NCI-H1694 (cell line): ENCODE measurements at places on chromosomes 5 and 9.

DNA sequence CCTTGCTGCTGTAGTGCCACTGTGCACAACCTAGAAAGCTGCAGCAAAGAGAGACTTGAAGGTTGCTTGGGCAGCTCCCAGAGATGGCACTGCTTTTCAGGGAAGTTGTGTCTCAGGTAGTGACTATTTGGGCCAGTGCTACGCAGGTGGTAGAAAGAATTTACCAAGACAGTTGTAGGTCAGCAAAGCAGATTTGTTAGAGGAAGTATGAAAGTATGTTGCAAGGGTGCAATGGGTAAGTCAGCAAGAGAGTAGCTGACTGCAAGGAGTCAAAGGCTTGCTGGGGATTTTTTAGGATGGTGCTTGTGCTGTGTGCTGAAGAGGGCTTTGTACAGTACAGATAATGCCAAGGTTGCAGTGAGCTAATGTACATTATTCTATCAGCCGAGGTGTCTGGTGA, 33.5 kb upstream of the SPARC start:
- DNase-seq, result no peak

DNA sequence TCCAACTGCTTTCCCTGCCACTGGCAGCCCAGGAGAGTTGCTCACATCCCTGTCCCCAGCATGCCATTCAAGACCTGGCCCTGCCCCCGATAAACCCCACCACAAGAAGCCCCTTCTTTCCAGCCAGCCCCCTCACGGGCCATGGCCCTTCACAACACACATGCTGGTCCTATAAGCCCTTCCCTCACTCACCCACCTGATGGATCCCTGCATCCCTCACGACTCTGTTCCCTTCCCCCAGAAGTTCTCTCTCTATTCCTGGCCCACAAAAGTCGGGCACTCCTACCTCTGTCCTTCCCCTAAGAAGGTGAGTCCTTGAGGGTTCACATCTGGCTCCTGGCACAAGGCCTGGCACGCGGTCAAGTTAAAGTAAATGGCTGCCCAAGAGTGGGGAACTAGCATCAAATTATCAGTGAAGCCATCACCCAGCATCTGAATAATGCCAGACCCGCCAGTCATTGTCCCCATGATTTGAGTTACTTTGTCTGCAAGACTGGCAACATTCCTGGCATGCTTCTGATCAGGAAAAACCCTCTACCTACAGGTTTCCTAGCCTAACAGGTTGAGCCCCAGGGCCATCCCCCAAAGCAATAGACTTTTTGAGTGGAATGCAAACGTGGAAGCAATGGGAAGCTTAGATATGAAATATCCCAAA, 65.9 kb downstream of the CRB2 start:
- DNase-seq, result no peak

GRCh38 chr5:58116346-58116745, 343.5 kb downstream of the PLK2 start:
- no peak for DNase-seq

DNA sequence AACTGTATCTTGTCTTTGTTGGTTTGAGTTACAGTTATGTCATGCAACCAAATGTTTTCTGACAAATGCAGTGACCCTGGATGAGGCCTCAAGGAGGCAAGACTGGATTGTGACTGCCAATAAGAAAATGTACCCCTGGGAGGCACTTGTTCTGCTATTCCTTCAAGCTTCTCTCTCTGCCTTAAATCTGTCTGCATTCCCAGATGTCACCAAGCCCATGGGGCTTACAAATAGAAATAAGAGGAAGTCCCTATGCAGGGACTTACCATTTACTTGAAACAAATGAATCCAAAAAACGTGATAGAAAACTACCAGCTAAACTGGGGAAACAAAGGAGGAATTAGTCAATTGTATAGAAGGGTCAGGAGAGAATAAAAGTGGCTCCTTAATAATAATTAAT, 8.2 kb upstream of the PARP8 start:
- no peak for DNase-seq

- DNase-seq, result no peak
Observed at GRCh38 chr5:123907349-123907748, 395.4 kb downstream of the CSNK1G3 start.

DNA sequence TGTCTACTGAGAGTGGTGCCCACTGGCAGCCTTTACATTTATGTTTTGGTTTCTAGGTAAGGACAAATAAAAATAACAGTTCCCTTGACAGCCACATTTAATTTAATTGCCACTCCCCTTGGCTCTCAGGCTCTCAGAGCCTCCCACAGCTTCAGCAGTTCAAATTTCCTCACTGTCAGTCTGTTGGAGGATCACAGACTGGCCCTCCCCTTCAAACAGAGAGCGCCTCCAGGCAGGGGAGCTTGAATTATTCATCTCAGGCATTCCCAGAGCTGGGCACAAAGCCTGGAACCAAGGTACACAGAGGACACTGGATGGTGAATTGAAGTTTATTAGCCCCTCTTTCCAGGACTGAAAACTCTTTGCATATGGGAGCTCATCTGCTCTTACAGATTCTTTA, 407.7 kb downstream of the SPOCK1 start:
- DNase-seq, result no peak

DNA sequence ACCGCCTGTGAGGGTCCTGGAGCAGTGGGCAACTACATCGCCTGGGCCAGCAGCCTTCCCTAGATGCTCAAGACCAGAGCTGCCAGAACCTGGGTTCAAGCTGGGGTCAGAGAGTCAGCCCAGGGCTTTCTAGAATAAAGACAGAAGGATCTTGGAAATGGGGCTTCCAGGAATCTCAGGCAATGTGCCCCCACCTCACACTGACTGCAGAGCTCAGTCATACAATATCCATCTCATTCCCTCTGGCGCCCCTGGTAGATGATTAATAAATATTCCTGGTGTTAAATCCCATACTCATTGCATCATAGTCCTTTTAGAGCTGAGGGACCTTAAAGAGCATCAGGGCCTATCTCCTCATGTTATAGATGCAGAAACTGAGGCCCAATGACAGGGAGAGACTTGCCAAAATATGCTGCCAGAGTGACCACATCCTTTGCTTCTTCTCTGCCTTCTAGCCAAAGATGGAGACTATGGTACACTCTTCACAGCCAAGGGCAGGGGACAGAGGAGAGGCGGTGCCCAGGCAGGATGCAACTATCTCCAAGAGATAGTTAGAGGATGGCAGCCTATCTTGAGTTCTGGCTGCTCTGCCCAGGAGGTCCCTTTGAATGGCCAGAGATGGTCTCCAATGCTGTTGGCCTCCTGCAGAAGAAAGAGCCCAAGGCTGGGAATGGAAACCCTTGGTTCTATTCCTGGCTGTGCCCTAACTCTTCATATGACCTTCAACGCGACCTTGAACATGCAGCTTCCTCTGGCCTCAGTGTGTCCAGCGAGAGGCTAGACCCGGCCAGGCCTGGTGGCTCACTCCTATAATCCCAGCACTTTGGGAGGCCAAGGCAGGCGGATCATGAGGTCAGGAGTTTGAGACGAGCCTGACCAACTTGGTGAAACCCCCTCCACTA, 36.2 kb upstream of the IL17B start:
- DNase-seq, result no peak

DNA sequence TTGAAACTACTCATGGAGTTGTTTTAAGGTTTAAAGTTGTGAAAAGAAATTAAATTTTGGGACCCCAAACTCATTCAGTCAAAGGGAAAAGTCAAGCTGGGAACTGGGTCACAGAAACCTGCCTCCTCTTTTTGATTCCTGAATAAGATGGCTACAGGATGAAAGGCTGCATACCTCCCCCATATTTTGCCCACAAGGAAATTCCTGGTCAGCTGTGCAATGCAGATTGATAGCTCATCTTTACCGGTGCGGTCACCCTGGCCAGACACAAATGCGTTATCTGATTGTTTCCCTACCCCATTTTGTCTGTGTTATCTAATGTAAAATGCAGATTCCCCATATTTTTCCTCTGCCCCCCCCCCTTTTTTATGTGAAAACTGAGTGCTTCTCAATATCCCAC, 1.3 kb downstream of the HAVCR2 start:
- no peak for DNase-seq

DNA sequence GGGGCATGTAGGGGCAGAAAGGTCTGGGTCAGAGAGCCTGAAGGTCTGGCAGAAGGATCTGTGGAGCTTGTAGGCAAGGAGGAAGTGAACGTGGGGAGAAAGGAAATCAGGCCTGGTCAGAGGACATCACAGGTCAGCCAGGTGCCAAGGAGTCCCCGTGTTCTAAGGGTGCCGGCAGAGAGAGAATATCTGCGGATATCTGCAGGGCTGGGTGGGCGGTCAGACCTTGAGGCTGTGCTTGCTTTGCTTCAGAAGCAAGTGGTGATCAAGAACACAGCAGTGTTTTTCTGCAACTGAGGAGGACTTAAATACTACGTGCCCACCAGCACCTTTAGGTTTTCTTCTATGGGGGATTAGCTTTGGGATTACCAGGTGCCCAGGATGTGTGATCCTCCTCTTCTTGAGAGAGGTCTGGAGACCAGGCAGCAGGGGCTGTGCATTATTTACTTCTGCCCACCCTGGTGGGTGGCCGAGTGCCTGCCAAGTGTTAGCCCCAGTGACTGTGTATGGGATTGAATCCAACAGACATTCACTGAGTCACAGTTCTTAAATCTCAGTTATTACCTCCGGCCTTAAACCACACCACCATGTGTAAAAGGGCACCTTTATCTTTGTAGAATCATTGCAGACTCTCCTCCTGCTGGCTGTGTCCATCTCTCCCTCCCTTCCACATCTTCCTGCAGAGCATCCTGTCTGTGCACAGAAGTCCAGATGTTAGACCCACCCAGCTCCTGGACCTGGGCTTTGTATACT, 12.5 kb upstream of the SHB start:
- DNase-seq, result no peak

DNA sequence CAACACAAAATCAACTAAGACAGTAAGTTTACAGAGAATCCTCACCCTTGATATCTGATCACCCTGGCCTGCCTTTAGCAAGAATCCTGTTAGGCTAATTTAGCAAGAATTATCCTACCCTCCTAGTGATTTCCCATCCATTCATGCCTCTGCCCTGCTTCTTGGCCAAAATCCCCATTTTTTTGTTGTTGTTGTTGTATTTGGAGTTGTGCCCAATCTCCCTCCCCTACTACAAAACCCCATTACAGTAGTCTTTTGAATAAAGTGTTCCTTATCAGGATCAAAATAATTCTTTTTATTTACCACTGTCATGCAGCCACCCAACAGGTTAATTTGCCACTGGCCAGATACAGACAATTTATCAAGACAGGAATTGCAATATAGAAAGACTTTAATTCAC, 58.5 kb upstream of the CLINT1 start:
- no peak for DNase-seq

GRCh38 chr5:170293273-170293672, 4.3 kb downstream of the LCP2 start:
- no peak for DNase-seq

DNA sequence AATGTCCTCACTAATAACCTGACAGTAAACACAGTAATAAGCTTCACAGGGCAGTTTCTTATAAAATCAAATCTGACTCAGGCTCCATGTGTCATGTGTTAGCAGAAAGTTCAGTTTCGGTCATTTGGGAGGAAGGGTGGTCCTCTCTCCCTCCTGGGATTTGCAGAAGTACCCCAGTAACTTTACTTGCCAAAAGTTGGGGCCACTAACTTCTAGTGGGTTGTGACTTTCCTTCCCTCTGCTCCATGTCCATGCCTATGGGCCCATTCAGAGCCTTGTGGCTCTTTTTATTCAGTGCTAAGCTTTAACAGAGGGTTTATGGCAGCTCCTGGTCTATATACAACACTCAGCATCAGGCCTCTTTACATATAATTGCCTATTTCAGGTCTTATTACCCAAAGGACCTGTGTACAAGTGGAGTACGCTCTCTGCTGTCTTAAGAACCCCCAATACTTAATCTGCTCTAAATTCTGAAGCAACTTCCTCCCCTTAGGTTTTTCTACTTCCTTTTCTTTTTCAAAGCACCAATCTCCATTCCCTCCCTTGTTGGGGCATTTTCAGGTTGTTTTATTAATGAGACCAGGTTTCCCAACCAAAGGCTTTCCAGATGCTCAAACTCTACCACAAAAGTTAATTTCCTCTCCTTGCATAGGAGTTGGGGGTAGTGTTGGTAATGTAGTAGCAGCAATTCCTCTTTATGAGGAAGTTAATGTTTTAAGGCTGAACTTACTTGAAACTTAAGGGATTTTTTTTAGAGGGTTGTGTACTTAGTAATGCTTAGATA, 107.7 kb downstream of the CCDC192 start:
- DNase-seq, result no peak

DNA sequence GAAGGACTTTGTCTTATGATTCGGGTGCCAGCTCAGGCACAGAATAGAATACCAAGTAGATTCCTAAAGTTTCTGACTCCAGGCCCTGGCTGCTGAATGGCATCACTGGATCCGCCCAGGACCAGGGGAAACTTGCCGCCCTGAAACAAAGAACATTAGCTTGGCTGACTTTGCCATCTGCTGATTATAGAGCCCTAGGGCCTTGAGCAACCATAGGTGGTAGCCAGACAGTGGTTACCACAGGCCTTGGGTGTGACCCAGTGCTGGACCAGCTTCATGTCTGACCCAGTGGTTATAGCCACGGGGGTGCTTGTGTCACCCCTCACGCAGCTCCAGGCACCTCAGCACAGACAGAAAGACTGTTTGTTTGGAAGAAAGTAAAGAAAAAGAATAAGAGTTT, 62.7 kb downstream of the SSBP2 start:
- DNase-seq, result no peak

DNA sequence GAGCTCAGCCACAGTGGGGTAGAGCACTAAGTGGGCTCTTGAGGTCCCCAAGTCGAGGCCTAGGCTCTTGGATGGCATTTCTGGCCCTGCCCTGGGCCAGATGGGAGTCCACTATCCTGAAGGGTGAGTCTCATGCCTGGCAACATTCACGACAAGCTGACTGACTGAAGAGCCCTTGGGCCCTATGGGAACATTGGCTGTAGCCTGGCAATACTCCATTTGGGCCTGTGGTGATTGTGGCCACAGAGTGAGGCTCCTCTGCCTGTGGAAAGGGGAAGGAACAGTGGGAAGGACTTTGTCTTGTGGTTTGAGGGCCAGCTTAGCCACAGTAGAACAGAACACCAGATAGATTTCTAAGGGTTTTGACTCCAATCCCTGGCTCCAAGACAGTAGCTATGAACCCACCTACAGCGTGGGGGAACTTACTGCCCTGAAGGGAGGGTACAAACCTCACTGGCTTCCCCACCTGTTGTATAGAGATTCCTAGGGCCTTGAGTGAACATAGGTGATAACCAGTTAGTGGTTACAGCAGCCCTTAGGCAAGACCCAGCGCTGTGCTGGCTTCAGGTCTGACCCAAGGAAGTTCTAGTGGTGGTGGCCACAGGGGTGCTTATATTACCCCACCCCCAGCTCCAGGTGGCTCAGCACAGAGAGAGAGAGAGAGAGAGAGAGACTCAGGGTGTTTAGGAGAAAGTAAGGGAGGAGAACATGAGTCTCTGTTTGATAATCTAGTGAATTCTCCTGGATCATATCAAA, 72.4 kb downstream of the KIAA0825 start:
- DNase-seq, result no peak

GRCh38 chr5:84362061-84362720, 22.5 kb downstream of the EDIL3 start:
- no peak for DNase-seq

GRCh38 chr9:131733541-131734061, 6.3 kb downstream of the RAPGEF1 start:
- no peak for DNase-seq

DNA sequence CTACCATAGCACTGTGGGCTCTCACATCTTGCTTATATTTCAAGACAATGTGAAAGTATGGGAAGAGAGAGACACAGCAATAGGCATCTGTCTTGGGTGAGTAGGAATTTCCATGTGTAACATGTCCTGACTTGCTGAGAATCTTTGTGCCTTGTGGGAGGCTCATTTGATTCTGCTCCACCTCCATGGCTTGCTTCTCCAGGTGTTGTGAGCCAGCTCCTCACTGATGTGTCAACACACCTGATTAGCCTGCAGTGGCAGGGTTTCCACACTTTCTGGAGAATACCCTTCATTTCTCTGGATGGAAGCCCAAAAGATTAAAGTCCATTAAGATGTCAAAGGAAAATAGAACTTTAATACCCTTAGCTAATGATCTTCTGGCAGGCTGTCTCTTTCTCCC, 613.6 kb downstream of the ZNF608 start:
- DNase-seq, result no peak
